ENCODE measurements at places on chromosomes 7 and 10. TPM values are rescaled to one million over a fixed set of nuclear protein-coding genes. Genes with fewer than 3 reads are reported as not detected.

TMEM178B gene
- 58.5 TPM for total RNA-seq

NACAD gene
- total RNA-seq, result 4.6 TPM

TRPV6 gene
- not detected for total RNA-seq

CACNB2 gene
- total RNA-seq, result 37.0 TPM

HECW1 gene
- not detected for total RNA-seq

GRCh38 chr7:99539213-99539811 lies 12.6 kb downstream of the FAM200A start:
- DNase-seq, result no peak
